ENCODE measurements at places on chromosomes 1 and 21. TPM values are rescaled to one million over a fixed set of nuclear protein-coding genes. Genes with fewer than 3 reads are reported as not detected.
A peak's percentile ranks its signal among the peaks of the same experiment; 100 is the strongest.

SELP gene
- 0.83 TPM for total RNA-seq

DNA sequence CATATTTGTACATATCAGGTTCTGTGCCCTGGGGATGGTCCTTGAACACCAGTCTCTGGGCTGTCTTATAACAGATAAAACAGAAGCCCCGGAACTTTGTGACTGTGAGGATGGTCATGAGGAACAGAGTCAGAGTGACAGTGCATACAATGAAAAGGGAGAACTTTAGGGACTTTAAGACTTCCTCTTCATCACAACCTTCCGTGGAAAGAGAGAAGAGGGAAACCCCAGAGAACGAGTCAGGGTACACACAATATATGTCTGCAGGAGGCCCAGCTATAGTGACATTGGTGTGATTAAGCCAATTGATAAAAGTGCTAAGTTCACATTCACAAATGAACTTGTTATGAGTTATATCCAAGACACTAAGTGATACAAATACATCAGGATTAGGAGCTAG lies 32.1 kb downstream of the TLR5 start:
- no peak for DNase-seq

ZYG11A gene
- total RNA-seq = 0.08 TPM

WNT2B gene
- 0.34 TPM for total RNA-seq

GLRX2 gene
- total RNA-seq = 18.3 TPM

DNA sequence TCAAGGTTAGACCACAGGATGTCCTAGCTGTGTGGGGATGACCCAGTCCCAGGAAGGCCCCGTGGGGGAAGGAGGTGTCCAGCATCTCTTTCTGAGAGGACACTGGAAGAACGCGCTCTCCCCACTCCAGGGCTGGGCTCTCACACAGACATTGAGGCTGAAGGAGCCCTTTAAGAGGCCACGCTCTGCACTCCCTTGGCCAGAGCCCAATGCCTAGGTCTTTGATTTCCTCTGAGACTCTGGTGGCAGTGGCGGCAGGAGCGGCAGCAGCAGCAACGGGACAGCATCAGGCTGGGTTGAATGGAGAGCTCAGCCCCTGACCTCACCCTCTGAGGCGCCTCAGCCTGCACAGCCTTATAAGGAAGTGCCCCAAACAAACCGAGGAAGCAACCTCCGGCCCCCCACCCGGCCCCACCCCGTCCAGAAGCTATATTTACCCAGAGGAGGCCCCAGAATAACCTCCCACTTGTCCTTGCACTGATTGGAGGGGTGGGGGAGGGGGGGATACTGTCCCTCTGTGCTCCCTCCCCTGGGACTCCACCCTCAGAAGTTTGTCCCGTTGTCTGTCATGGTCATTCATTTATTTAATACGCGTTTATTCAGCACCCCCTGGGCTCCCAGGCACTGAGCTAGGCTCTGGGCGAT lies 12.3 kb downstream of the NES start:
- no peak for DNase-seq

PLA2G2D gene
- total RNA-seq = not detected

OR6K3 gene
- total RNA-seq = not detected

DNA sequence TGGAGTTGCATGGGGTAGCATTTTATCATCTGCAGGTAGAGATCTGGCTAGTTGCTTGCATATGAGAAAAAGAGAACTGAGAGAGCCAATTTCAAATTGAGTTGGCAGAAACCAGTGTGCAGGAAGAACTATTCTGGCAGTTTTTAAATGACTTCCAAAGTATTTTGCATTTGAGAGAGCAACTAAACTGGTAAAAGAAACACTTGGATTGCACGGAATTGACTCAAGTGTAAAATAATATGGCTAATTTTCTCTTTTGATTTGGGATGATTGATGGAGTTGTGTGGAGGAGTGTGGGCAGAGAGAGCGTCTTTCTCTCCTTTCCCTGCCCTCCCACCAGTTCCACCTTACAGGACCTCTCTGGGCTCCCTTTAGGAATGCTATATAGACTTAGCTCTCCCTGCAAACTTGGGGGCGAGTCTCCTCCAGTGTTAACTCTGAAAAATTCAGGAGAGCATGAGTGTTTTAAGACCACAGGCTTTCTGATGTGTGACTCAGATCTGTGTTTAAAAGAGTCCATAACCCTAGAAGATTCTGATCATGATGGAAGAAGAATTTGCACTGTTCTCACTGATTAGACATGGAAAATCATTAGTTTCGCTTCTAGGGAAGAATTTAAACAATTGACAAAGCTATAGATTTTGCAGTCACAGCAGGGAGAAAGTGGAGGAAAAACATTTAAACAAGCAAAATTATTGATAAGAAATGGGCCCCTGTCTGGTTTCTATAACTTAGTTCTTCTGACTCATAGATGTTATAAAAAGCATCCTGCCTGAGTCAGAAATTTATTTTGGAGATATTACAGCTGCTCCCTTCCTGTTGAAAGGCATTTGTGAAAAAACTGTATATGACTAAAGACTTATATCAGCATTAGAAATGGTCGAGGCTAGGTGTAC lies 24.9 kb upstream of the CTBS start:
- no peak for DNase-seq

LHX4 gene
- total RNA-seq = not detected

SLAMF1 gene
- 42.6 TPM for total RNA-seq

DNA sequence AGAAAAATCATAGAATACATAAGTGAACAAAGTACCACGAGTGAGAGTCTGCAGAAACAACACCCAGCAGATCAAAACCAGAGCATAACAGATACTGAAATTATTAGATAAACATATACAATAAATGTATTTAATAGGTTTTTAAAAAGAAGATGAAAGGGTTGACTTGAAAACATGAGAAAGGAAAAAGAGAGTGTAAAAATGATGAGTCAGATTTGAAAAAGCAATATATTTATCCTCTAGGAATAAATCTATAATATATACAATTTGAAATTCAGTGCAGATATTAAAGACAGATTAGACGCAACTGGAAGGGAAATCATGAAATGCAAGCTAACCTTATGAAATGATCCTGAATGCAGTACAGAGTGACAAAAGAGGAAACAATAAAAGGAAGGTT lies 170.2 kb upstream of the RUNX1 start:
- DNase-seq = no peak

GRCh38 chr1:32783851-32784250 lies 33.3 kb downstream of the YARS1 start:
- no peak for DNase-seq

KHDRBS1 gene
- 162 TPM for total RNA-seq

DNA sequence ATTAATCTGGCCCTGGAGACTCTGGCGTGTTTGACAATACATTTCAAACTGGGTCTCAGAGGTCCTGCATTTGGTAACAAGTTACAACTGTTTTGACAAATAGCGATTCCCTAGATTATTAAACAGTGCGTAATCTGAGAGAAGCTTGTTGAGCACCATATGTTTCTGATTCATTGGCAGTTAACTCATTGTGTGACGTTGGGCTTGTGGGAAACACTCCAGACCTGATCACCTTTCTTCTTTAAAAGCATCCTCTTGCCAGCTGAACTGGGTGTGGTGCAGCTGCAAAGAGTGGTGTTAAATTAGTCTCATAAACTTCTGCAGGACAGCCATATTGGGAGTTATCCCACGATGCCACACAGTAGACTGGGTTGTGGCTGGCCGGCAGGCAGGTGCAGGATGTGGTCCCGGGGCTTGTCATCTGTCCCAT lies 82.7 kb downstream of the CDC7 start:
- DNase-seq = no peak

GRCh38 chr1:36321119-36321951 lies 2.1 kb downstream of the EVA1B start:
- DNase-seq = peak; percentile 55

- DNase-seq = no peak
Measured at GRCh38 chr1:63777286-63777685, 3.5 kb downstream of the ROR1 start.

TRIM17 gene
- 3.4 TPM for total RNA-seq

DNA sequence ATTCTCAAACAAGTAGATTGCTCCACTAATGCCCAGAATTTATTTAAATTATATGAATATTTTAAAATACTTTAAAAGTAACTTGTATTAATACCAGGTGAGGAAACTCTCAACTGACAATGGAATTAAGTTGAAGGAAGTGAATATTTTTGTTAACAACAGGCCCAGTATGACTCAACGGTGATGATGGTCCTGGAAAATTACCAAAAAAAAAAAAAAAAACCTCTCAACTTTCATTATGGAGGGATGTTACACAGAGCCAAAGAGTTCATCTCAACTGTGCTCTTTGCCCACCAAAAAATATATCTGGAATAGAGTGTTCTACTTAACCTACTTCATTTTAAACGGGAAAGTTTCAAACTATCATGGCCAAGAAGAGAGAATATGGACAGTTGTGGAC lies 28.3 kb downstream of the CFH start:
- no peak for DNase-seq

GRCh38 chr1:192066202-192066601 lies 92.1 kb upstream of the RGS18 start:
- DNase-seq = no peak

DNA sequence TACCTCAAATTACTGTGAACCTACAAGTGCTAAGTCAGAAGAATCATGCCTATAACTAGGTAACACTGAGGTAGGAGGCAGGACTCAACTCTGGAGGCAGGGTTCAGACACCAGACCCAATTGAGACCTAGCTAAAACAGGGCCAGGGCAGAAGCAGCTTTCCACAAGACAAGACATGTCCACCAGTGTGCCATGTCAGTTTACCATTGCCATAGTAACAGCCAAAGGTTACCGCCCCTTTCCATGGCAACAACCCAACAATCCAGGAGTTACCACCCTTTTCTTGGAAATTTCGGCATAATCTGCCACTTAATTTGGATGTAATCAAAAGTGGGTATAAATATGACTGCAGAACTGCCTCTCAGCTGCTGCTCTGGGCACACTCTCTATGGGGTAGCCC lies 432.3 kb downstream of the DPYD start:
- DNase-seq = no peak

RIIAD1 gene
- total RNA-seq = not detected

DNA sequence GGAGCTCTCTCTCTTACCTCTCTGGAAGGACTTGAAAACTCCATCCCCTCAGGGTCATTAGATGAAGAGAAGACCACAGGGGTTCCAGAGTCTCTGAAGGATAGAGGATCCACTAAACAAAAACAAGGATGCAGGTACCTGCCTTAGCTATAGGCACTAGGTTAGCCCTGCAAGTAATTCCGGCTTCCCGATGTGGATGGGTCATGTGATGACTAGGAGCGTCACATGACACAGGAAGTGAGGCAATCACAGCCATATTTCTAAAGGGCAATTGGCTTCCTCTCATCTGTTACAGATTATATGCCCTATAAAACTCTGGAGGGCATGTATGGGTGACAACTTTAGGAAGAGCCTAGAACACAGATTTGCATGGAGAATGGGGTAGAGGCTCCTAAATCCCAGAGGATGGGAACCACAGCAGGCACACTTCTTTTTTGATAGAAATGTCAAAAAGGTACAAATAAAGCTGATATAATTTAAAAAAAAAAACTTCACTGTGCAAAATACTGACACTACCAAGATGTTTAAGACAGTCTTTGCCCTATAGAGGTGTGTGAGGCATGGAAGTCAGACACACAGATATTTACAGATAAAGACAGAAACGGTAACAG lies 14.1 kb downstream of the ENTREP3 start:
- DNase-seq = no peak

- DNase-seq = no peak
Measured at GRCh38 chr1:23593556-23594148, 34.4 kb upstream of the ID3 start.

CD1B gene
- total RNA-seq = not detected

MATN1 gene
- total RNA-seq = not detected

GRCh38 chr1:91584878-91585277 lies 84.2 kb downstream of the CDC7 start:
- DNase-seq = no peak

DNA sequence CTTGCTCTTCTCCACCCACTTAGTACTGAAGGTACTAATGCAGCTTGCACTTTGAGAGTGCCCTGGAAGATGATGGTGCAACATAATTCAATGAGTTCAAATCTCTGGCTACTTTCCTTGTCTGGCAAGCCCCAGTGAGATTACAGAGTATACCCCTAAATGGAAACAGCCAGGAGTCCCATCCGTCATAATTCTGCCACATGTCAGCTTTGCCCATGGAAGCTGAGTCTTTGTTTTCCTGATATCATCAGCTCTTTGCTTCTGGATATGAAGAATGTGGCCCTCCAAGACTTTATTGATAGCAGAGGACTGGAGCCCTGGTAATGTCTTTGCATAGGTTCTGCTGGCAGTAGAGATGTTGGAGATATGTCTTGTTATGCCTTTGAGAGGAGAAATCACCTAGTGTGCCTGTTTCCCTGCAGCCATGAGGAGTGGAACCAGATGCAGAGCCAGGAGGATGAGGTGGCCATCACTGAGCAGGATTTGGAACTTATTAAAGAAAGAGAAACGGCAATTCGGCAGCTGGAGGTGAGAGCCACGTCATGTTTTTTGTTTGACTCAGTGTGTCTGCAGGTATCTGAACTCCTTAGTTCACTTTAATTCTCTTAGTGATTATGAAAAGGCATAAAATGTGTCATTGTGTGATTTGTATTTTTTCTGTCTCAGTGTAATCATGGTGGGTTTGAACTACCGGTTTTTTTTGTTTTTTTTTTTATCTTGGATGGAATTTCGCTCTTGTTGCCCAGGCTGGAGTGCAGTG lies 18.7 kb upstream of the PPP1R8 start:
- DNase-seq = no peak

DNA sequence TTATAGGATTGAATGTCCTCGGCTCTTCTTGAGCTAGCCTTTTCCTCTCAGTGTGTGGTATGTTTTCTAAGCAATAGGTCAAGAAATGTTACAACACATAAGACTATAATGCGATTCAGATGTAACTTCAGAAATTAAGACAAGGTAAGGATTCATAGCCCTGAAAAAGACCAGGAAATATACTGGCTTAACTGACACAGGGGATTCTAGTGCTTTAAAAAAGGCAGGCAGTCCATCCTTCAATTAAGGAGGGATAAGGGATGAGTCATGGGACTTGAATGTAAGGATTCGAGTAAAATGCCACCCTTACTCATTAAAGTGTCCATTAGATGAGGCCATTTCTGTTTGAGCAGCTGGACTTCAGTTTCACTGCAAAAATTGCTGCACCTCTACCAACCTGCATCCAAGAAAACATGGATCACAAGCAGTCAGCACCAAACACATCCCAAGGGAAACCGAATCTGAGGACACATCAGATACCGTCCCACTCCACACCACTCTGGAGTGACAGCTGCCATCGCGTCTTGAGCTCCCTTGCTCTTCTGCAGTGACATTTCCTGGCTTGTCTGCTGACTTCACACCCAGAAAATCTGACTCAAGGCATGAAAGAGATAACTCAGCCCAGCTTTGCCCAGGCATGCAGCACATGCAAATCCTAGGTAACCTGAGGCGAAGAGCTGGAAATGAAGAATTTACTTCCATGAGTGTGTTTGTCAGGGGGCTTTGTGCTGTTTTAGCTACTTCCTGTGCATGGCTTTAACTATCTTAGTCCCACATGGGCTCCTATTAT lies 37.8 kb downstream of the NGF start:
- DNase-seq = no peak

- DNase-seq = no peak
Measured at GRCh38 chr21:38976900-38977299, 171.2 kb downstream of the ETS2 start.

DNA sequence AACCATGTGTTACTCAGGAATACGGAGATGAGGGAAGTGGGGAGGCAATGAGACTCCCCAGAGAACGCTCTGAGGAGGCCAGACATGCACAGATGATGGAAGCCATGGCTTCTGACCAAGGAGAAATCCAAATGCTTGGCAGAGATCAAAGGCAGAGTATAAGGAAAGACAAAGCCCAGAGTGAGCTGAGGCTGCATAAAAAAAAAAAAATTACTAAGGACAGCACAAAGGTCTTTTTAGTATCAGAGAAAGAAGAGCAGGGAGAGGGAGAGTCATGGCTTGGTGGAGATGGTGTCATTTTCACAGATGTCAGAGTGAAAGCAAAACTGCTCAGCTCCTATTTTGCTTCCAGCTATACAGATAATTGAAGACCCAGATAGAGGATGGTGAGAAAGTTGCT lies 8.1 kb upstream of the NCF2 start:
- no peak for DNase-seq
